ENCODE measurements at places on chromosomes 3 and 15. TPM values are rescaled to one million over a fixed set of nuclear protein-coding genes. Genes with fewer than 3 reads are reported as not detected.

DNA sequence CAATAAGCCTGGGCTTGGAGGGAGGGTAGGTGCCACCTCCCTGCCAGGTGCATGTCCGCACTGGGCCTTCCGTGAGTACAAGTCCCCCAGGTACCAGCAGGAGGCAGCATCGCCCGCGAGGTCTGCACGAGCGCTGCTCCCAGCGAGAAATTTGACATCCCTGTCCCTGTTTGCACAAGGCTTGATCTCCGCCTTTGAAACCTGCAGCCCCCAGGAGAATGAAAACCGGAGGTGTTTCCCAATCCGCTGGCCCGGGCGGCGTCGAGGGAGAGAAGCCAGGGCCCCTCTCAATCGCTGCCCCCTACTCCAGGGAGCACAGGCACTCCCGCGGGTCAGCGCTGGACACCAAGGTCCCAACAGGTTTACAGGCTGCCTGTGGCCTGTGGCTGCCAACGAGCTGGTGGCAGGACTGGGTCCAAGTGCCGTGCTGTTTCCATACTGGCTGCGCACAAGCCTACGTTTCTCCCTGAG, 961 bp downstream of the HAPLN3 start:
- peaks cover 36% of the 10 kb centered on the region for H3K4me1 ChIP-seq
- no peaks in the 10 kb centered on the region for H3K36me3 ChIP-seq
- H3K27me3 ChIP-seq = no peaks in the 10 kb centered on the region

HEMK1 gene
- 15.9 TPM for polyA plus RNA-seq

GRCh38 chr15:31273258-31273941, 53.2 kb upstream of the KLF13 start:
- H3K27me3 ChIP-seq = no peaks in the 10 kb centered on the region
- H3K27ac ChIP-seq = no peak overlapping the region
- no peaks in the 10 kb centered on the region for H3K4me1 ChIP-seq

TBC1D23 gene
- polyA plus RNA-seq = 6.9 TPM

GRCh38 chr15:81296673-81297072, 27.3 kb downstream of the STARD5 start:
- H3K27ac ChIP-seq = no peak overlapping the region
- peak; percentile 30 for DNase-seq
- H3K4me1 ChIP-seq = peaks cover 8% of the 10 kb centered on the region
- H3K4me3 ChIP-seq = no peak overlapping the region

SPINK8 gene
- polyA plus RNA-seq = not detected

DNA sequence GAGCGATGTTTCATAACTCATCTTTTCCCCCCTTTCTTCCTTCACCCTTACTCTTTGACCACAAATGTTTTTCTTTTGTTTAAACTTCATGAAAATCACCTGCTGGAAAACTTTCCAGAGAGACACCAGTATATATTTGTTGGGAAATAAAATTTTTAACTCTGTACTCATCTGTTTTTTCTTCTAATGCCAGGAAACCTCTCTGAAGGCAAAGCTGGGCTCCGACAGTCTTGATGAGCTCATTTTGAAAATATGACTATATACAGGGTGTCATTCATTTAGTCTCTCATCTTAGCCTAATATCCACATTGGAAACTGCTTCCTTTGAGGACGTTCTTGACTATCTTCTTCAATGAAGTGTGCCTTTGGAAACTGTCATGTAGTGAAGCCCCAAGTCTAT, 339.6 kb upstream of the ROBO2 start:
- no peaks in the 10 kb centered on the region for H3K27me3 ChIP-seq
- no peaks in the 10 kb centered on the region for H3K4me1 ChIP-seq
- H3K27ac ChIP-seq = no peak overlapping the region
- no peaks in the 10 kb centered on the region for H3K36me3 ChIP-seq
- no peak for DNase-seq
- H3K4me3 ChIP-seq = no peak overlapping the region

GRCh38 chr3:125647318-125648014, 52.2 kb upstream of the OSBPL11 start:
- H3K27ac ChIP-seq = no peak overlapping the region
- H3K4me3 ChIP-seq = no peak overlapping the region
- H3K27me3 ChIP-seq = no peaks in the 10 kb centered on the region
- DNase-seq = no peak
- no peaks in the 10 kb centered on the region for H3K4me1 ChIP-seq

- H3K4me3 ChIP-seq = no peak overlapping the region
- no peak for DNase-seq
- peaks cover 12% of the 10 kb centered on the region for H3K27me3 ChIP-seq
- no peaks in the 10 kb centered on the region for H3K36me3 ChIP-seq
- H3K4me1 ChIP-seq = peaks cover 11% of the 10 kb centered on the region
These were observed 45.6 kb upstream of the PRICKLE2 start for GRCh38 chr3:64270866-64271260.

DNA sequence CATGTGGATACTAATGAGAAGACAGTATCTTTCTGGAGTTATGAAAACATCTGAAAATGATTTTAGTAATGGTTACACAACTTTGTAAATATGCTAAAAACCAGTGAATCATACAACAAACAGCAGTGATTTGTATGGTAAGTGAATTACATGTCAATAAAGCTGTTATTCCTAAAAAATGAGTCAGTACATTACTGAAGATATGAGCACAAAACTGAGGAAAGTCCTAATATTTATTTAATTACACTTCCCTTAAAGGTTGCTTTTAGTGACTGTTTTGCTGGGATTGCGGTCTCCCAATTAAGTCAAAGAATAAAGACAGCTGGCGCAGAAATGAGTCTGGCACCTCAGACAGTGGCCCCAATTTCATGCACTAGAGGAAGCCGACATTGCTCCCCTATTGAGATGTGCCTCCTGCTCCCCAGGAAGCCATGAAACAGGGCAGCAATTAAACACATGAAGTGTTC, 50.9 kb upstream of the FSIP1 start:
- no peaks in the 10 kb centered on the region for H3K36me3 ChIP-seq
- H3K4me3 ChIP-seq = no peak overlapping the region
- no peak for DNase-seq
- peaks cover 10% of the 10 kb centered on the region for H3K4me1 ChIP-seq
- H3K27me3 ChIP-seq = no peaks in the 10 kb centered on the region

GRCh38 chr3:143294188-143294587, 174.6 kb downstream of the CHST2 start:
- no peaks in the 10 kb centered on the region for H3K36me3 ChIP-seq
- no peak for DNase-seq
- no peak overlapping the region for H3K4me3 ChIP-seq
- no peak overlapping the region for H3K27ac ChIP-seq
- no peaks in the 10 kb centered on the region for H3K27me3 ChIP-seq

DNA sequence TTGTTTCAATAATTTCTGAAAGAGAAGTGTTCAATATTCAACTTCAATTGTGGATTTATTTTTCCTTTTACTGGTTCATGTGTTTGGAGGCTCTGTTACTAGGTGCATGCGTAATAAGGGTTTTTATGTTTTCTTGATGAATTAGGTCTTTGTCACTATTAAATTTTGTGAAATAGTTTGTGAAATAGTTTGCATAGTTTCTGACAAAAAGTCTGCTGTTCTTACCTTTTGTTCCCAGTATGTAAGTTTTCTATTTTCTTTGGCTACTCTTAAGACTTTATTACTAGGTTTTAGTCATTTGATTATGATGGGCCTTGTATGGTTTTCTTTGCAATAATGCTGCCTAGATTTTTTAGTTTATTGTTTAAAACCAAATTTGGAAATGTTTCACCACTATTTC, 38.0 kb downstream of the MEF2A start:
- H3K36me3 ChIP-seq = no peaks in the 10 kb centered on the region
- H3K4me1 ChIP-seq = no peaks in the 10 kb centered on the region
- no peak overlapping the region for H3K27ac ChIP-seq
- H3K27me3 ChIP-seq = no peaks in the 10 kb centered on the region

DNA sequence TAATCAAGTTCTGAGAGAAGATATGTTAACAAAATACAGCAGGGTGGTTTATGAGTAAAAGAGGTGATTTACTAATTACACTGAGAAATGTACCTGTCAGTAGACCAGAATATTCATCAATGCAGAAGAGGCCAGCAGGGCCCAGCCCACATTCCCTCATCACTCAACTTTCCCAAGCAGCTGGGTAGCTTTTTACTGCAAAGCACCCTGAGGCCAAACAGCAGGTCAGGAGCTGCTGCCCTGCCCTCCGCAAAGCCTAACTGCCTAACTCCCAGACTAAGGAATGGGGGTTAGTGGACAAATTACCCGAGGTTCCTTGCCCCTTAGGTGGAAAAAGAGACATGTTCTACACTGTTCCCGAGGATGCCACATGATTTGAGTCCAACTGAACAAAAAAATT, 108.2 kb downstream of the TBL1XR1 start:
- H3K27ac ChIP-seq = no peak overlapping the region
- H3K4me1 ChIP-seq = no peaks in the 10 kb centered on the region
- H3K36me3 ChIP-seq = no peaks in the 10 kb centered on the region
- no peak for DNase-seq
- no peak overlapping the region for H3K4me3 ChIP-seq

AKAP13 gene
- 20.8 TPM for polyA plus RNA-seq

MNS1 gene
- 0.11 TPM for polyA plus RNA-seq

DNA sequence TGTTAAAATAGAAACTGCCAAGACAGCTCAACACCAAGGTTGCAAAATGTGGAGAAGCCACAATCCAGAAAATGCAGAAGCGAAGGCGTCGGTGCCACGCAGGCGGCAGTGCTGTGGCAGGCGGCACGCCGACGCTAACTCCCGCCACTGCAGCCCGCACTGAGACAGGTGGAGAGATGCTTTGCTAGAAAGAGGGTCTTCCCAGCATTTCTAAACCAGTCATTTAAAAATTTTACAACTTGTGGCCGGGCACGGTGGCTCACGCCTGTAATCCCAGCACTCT, 23.2 kb downstream of the CYFIP1 start:
- DNase-seq = no peak
- peaks cover 15% of the 10 kb centered on the region for H3K4me1 ChIP-seq
- H3K36me3 ChIP-seq = no peaks in the 10 kb centered on the region
- no peak overlapping the region for H3K4me3 ChIP-seq
- no peak overlapping the region for H3K27ac ChIP-seq
- no peaks in the 10 kb centered on the region for H3K27me3 ChIP-seq

DNA sequence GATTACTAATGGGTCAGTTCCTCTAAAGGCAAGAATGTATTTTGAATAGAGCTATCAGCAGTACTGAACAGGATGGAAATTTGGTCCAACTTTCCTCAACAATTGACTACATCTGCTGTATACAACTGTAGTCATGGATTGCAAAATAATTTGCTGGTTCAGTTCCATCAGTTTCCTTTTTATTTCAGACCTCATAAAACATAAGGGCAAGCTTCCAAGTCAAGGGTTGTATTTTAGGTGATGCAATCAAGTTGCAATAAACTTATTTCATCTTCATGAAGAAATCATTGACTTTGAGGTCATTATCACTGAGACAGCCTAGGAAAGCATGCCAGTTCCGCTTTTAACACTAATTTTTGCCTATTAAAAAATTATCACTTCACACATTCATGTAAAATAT, 90.4 kb upstream of the TSEN2 start:
- no peak overlapping the region for H3K4me3 ChIP-seq
- DNase-seq = no peak
- H3K27me3 ChIP-seq = no peaks in the 10 kb centered on the region

DNA sequence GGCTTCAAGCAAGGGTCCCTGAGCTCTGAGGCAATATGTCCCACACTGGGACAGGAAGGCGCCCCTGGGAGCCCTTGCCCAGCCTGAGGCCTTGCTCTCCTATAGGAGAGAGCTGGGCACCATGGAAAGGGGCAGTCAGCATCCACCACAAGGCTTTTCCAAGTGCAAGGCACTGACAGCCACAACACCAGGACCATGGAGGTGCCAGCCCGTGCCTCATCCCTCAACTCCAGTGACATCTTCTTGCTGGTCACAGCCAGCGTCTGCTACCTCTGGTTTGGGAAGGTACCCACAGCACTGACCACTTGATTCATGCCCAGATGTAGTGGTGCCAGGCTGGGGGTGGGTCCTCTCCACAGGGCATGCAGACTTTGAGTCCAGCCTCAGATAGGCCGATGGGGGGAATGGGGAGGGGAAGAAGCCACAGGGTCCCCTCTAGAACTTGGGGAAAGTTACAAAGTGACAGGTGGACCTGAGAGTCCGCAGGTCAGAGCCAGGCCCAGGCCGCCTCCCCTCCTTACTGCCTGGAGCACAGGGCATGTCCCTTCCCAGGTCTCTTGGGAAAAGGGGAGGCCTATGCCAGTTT, 11.8 kb downstream of the VILL start:
- no peak for DNase-seq
- H3K27me3 ChIP-seq = no peaks in the 10 kb centered on the region
- H3K36me3 ChIP-seq = no peaks in the 10 kb centered on the region
- H3K4me3 ChIP-seq = no peak overlapping the region
- H3K27ac ChIP-seq = no peak overlapping the region

ACY1 gene
- 41.2 TPM for polyA plus RNA-seq

- H3K36me3 ChIP-seq = no peaks in the 10 kb centered on the region
- H3K27me3 ChIP-seq = no peaks in the 10 kb centered on the region
- H3K4me1 ChIP-seq = no peaks in the 10 kb centered on the region
These were observed 21.1 kb upstream of the ABTB1 start for GRCh38 chr3:127651516-127652172.

DNA sequence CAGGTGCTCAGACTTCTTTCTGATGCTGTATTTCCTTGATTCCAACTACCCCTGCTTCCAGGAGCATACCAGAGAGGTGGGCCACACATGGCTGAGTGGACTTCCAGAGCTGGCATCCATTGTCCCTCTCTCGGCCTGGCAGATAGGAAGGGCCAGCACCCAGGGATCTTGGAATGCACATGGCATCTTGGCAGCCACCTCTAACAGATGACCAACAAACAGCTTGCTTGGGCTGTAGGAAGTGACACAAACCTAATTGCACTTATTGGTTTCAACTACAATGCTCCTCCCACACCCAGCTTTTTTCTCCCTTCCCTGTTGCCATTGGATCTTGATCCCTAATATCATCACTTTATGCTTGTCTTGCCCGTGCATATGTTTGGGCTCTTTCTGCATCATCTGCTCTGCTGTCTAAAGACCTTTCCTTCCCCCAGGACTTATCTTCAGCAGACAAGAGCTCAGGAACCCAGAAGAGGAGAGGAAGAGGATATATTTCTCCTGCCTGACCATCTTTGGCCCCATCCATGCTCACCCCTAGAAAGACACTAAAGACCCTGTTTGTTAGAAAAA, 294.6 kb downstream of the NTRK3 start:
- no peaks in the 10 kb centered on the region for H3K27me3 ChIP-seq
- no peaks in the 10 kb centered on the region for H3K36me3 ChIP-seq
- no peaks in the 10 kb centered on the region for H3K4me1 ChIP-seq
- no peak overlapping the region for H3K27ac ChIP-seq
- no peak overlapping the region for H3K4me3 ChIP-seq

- no peak overlapping the region for H3K4me3 ChIP-seq
- peaks cover 37% of the 10 kb centered on the region for H3K4me1 ChIP-seq
- no peaks in the 10 kb centered on the region for H3K27me3 ChIP-seq
- peak; percentile 88 for DNase-seq
- no peaks in the 10 kb centered on the region for H3K36me3 ChIP-seq
- H3K27ac ChIP-seq = peak overlapping the region; percentile 28
These were observed 352.1 kb downstream of the MECOM start for GRCh38 chr3:169311381-169311780.

DNA sequence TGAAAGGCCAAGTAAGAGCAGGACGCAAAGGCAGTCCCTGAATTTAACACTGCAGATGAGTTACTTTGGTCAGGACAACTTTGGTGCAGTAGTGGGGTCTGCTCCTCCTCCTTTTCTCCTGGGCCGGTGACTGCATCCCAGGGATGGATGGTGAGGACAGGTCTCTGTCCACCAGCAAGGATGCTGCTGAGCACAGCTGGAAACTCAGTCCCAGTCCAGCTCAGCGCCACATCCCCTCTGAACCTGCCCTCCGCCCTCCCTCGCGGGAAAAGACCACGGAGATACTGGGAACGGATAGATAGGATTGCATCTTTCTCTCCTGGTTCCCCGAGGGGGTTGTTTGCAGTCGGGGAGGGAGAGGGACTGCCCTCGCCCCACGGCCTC, 13.8 kb downstream of the GRAMD2A start:
- no peak for DNase-seq
- H3K27ac ChIP-seq = no peak overlapping the region
- H3K4me1 ChIP-seq = no peaks in the 10 kb centered on the region
- H3K27me3 ChIP-seq = peaks cover 18% of the 10 kb centered on the region

Data from endothelial cell of umbilical vein (primary cell).